ENCODE measurements at places on chromosomes 7 and 10.

DNA sequence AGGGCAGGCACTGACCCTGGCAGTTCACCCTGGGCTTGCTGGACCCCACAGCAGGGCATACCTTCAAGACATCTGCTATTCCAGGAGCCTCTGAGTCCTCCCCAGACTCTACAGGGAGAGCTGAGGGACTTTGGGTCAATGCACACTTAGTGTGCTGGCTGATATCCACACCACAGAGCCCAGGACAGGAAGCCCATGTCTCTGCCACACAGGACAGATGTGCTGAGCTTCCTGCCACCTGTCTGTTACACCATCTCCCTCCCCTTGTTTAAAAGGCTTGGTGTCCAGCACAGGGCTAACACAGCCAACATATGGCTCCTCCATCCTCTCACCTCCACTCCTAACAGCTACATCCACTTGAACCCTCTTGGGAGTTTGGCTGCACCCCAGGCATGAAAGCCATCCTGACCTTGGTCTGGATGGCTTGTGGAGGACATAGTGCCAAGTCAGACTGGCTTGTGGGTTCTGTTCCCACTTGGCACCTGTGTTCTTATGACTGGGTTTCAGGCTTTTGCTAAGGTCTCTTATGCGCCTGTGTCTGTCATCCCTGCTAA, 529.8 kb downstream of the GALNT17 start:
- DNase-seq: no peak

- DNase-seq: no peak
Observed at GRCh38 chr10:72790216-72790990, 98.5 kb downstream of the MCU start.

DNA sequence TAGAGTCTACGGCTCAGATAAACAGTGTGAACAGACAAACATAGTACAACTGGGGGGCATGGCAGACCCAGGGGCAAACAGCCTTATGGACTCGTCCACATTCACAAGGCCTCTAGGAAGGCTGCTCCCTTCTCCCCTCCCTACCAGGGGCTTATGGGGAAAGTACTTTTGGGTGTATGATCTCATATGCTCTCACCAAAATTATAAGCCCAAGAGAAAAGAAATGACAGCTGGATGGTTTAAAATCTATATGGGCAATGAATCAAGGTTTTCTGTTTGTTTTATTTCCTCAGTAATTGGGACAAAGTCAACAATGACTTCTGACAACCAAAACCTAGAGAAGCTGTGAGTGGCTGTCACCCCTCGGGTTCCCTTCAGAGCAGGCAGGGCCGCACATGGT, 144.4 kb downstream of the PKD1L1 start:
- DNase-seq: no peak

DNA sequence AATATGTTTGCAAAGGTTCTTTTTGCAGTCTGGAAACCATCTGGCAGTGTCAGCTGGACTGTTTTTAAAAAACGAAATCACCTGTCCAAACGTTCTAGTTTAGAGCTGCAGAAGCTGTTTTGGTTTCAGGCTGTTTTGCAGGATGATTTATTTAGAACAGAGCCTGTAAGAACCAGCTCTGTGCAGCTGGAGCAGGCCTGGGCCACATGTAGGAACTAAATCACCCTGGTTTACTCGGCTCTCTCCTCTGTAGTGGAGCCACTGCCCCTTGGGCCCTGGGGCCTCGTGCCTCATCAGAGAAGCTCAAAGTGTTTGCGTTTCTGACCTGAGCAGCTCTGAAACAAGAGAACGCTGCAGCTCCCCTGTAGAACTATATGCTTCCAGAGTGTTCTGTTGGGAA, 142.5 kb downstream of the ACTR3B start:
- DNase-seq: no peak

- DNase-seq: no peak
Observed at GRCh38 chr10:95474228-95475002, 86.8 kb downstream of the SORBS1 start.

DNA sequence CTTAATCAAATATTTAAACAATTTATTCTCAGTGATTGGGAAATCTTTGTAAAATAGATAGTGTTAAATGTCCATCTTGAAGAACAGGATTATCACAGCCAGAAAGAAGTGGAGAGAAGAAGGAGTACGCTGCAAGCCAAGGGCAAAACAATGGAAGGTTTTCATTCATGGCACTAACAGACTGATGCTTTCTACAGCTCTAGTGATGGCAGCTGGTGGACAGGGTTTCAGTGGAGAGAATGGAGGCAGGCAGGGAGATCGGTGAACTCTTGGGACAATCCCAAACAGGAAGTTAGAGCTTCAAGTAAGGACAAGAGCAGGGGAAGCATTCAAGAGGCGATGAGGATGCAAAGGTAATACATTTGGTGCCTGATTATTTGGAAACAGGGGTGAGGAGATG, 207.0 kb downstream of the JAZF1 start:
- DNase-seq: no peak

DNA sequence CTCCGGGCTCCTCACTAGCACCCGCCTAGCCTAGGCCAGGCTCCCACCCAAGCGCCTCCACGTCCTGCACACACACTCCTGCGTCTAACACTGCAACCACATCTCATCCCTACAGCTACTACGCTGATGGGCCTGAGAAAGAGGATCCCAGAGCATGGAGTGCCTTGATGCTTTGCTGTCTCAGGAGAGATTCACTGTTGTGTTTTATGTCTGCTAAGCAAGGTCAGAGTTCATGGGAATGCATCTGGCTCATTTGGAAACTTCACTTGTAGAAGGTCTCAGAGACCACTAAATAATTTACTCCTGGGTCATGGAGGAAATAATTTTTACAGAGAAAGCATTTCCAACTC, 88.7 kb downstream of the SLIT1 start:
- no peak for DNase-seq

- DNase-seq: no peak
Observed at GRCh38 chr7:2191016-2191415, 41.7 kb downstream of the MAD1L1 start.

- no peak for DNase-seq
Observed at GRCh38 chr10:24209432-24209771, 464 bp downstream of the KIAA1217 start.

DNA sequence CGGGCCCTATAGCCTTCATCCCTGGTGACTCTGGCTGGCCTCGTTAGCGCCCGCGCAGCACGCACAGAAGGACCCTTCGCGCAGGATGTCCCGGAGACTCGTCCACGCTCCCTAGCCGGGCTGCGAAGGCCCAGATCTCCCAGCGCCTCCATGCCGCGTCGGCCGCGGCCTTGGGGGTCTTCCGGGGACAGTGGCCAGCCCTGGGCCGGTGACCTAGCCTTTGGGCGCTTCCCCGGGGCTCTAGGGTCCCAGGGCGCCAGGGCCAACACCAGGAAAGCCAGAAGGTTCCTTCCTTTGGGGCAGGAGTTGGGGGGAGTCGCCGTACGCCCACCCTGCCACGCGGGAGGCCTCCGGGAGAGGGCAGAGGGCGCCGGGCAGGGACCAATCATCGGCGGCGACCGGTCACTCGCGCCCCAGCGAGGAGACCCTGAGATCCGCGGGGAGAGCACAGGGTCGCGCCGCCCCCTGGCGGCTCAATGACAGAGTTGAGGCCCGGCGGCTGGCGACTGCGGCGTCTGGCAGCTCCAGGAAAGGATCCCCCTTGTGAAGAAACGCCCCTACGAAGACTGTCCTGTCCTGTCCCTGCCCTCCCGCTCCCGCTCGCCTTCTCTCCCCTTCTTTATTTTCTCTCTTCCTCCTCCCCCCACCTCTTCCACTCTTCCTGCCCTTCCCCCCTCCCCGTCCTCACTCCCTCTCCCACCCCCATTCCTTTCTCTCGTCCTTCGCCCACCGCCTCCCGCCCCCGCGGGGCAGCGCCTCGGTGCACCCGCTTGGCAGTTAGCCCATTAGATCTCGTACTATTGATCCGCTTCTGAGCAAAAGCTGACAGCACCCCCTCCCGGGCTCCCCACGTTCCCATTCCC, 62.3 kb upstream of the LBX1 start:
- DNase-seq: peak; percentile 9

GRCh38 chr10:20272608-20273007, 456.4 kb downstream of the PLXDC2 start:
- DNase-seq: no peak

DNA sequence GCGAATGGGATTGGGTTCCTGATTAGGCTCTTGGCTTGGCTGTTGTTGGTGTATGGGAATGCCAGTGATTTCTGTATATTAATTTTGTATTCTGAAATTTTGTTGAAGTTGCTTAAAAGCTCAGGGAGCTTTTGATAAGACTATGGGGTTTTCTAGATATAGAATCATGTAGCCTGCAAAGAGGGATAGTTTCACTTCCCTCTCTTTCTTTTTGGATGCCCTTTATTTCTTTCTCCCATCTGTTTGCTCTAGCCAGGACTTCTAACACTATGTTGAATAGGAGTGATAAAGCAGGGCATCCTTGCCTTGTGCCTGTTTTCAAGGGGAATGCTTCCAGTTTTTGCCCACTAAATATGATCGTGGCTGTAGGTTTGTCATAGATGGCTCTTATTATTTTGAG, 40.4 kb upstream of the MPP7 start:
- no peak for DNase-seq

GRCh38 chr7:137539111-137539715, 195.7 kb upstream of the PTN start:
- DNase-seq: no peak

GRCh38 chr10:34866848-34867247, 51.8 kb upstream of the PARD3 start:
- DNase-seq: no peak

DNA sequence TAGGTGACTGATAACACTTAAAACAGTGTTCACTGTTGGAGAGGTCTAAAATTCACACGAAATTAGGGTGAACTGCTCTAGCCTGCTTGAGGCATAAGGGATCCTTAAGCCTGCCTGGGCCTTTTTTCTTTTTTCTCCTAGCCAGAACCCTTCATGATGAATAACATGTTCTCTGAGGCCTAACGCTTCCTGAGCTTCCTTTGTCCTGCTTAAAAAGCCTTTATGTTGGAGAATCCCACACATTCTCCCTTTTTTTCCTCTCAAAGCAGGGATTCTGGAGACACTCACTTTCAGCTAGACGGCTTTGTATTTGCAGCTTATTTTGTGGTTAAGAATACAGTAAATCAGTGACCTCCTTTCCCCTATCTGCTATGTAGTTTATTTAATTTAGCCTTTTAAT, 354.7 kb upstream of the PHF14 start:
- DNase-seq: no peak

DNA sequence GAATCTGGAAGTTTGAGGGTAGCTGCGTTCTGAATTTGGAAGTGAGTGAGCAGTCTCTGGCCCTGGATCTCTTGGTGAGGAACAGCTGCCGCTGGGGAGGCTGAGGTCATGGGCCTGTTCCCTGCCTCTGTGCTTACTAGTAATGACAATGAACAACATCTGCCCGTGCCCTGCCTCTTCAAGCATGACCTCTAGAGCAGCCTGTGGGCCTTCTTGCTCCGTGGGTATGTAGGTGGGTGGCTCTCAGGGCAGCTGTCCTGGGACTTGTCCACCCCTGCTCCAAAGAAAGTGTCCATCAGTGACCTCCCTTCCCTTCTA, 186.2 kb downstream of the CXCL12 start:
- no peak for DNase-seq

DNA sequence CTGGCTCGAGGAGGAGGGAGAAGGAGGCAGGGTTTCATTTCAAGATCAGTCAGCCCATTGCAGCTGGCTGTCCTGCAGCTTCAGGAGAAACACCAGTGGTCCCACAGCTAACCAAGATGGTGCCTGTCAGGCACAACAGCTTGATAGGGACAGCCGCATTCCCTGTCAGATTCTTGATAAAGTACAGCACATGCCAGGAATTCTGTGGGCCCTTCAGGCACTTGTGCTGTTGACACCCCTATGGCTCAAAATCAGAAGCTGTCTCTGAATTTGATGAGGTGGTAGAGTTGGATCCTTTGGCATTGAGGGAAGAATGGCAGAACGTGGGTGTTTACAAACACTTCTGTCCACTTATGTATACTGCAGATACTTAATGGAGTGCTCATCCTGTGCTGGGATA, 354.3 kb downstream of the KCNMA1 start:
- DNase-seq: no peak

- DNase-seq: no peak
Observed at GRCh38 chr10:11475831-11476434, 135.5 kb downstream of the USP6NL start.

DNA sequence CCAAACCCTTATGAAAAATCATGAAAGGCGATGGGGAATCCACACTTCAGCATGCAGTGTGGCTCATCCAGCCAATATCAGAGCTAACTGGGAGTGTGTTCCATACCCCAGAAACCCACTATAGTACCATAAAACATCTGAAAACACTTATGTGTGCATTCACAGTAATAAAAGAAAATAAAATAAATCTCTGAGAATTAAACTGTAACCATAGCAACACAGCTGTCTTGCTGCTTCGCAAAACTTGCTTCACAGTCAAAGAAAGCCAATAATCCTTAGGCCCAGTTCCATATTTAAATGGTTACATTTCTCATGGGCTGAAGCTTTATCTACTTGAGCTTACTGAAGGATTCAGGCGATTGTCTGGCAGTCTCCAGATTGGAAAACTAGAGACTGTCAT, 19.9 kb upstream of the POLR1F start:
- no peak for DNase-seq

Data from stimulated activated CD4-positive, alpha-beta T cell treated with anti-CD3 and anti-CD28 coated beads, TNF-alpha, amount 100 ng/mL, for 24 hours (primary cell).